ENCODE measurements at places on chromosomes 12 and 14.

- DNase-seq, result no peak
Observed at GRCh38 chr12:83245156-83245555, 558.5 kb downstream of the TMTC2 start.

- DNase-seq, result no peak
Observed at GRCh38 chr12:131869871-131870418, 24.5 kb upstream of the ULK1 start.

DNA sequence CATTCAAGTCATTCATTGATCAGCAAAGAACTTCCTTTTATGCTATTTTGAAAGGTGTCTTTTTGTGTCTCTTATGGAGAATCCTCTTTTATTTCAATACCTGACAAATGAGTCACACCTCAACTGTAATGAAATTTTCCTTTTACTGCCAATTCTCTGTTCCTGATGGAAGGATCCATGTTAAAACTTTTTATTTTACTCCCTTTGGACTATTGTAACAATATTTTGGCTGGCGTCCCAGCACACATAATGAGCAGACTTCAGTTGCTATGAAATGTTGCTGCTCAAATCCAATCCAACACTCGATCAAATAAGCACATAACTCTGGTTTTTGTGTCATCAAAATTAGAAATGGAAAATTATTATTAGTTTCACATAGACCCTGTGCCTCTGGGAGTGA lies 21.9 kb upstream of the SLC15A5 start:
- DNase-seq, result no peak

GRCh38 chr14:77342726-77343397 lies 22.0 kb downstream of the GSTZ1 start:
- no peak for DNase-seq

DNA sequence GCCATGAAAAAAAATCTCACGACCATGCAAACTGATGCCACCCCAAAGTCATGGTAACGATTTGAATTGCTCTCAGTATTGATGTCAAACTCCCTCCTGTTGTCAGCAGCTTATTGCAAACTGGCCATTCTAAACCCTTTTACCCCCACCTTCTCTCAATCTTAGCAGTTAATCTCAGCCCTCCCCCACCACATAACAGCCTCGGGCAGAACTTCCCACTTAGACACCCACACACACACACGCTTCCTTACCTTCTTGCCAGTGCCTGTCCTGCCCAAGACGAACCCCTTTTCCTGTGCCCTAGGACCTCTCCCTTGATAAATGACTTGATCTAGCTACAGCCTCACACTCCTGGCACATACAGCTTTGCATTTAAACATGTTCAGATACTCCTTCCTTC lies 56.6 kb downstream of the GPATCH2L start:
- DNase-seq, result no peak

DNA sequence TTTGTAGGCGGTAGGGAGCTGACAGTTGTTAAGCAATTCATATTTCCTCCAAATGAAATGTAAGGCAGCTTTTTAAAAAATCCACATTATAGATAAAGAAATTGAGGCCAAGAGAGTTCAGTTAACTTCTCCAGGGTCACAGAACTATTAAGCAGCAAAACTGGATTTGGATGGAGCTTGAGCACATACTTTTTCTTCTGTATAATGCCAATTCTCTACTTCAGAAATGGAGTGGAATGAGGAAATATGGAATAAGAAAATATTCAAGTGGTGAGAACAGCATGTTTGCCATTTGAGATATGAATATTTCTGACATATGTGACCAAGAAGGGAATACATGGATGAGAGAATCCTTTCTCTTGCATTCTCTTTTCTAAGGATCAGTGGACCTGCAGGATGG lies 233.1 kb downstream of the FOXG1 start:
- DNase-seq, result no peak

DNA sequence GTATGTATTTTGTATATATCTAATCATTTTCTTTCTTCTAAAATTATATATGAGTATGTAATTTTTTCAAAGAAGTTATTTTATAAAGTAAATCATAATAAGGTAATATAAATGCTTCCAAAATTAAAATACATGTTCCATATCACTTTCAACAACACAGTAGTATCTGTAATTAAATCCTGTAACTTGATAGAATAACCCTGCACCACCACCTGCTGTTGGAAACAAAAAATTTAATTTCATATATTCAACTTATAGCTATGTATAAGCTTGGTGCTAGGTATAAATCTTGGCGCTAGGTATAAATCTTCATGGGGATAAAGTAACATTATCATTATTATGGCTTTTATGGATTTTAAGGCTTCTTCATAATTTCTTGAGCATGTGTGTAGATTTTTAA lies 149.7 kb upstream of the DCN start:
- no peak for DNase-seq

- no peak for DNase-seq
Observed at GRCh38 chr12:3333583-3333982, 157.4 kb upstream of the PRMT8 start.

- no peak for DNase-seq
Observed at GRCh38 chr12:13373131-13373530, 176.6 kb downstream of the EMP1 start.

GRCh38 chr12:55629058-55629841 lies 7.4 kb upstream of the OR10P1 start:
- no peak for DNase-seq

GRCh38 chr12:25972783-25973182 lies 14.3 kb downstream of the RASSF8 start:
- no peak for DNase-seq

- no peak for DNase-seq
Observed at GRCh38 chr14:43168371-43168925, 1338.6 kb downstream of the FSCB start.

DNA sequence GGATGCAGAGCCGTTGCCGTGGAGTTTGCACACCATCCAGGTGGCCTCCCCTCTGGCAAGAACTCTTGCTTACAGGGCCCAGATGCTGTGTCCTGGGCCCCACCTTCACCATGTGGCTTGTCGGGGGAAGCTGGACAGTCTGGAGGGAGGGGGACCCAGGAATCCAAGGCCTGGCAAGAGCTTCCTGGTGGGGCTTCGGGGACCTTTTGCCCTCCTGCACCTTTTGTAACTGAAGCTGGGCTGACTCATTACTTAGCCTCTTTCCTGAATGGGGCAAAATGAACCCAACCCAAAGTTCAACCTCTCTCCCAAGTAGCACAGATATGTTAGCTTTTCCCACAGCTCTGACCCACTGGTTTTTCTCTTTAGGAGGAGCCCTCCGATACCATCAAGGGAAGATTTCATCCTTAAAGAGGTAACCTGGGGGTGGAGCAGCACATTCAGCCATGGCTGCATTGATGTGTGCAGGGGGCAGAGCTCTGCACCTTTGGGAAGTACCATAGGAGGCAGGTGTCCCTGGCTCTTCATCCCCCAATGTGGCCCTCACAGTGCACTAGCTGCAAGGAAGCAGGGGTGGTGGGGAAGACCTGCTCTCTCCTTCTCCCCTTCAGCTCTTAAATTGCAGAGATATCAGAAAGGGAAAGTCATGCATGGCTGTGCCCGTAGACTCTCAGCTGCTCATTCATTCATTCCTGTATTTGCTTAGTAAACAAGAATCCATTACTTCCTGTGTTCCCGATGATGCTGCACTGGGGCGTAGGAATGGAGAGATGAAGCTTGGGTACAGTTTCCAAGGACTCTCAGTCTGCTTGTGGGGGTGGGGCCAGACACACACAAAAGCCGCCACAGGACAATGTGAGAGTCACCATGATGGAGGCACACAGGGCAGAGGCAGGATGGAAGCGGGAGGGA lies 13.0 kb downstream of the MVK start:
- DNase-seq, result no peak

DNA sequence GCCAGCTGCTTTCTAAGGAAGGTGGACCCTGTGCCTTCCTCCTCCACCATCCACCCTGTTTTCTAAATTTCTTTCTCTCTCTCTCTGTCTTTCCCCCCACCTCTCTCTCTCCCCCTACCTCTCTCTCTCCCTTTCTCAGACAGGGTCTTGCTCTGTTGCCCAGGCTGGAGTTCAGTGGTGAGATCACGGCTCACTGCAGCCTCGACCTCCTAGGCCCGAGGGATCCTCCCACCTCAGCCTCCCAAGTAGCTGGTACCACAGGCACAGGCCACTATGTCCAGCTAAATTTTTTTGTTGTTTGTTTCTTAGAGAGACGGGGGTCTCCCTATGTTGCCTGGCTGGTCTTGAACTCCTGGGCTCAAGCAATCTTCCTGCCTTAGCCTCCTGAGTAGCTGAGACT lies 59.8 kb upstream of the STON2 start:
- no peak for DNase-seq

DNA sequence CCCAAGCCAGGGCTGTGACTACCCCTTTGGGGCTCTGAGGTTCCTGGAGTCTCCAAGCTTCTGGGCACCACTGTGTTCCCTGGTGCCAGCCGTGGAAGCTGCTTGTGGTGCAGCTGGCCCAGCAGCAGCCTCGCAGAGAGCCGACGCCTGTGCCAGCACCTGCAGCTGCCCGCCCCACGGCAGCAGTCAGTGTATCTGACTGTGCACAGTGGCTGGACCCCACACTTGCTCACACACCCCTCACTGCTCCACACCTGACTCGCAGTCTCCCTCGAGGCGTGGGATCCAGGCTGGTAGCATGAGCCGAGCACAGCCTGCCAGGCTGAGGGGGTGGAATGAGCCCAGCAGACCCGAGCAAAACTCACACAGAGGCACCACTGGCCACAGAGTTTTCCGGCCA lies 325.2 kb downstream of the PCNX1 start:
- DNase-seq, result no peak

- no peak for DNase-seq
Observed at GRCh38 chr14:92945959-92946846, 23.3 kb downstream of the CHGA start.

GRCh38 chr12:122856999-122857671 lies 21.9 kb downstream of the HIP1R start:
- DNase-seq, result no peak

- DNase-seq, result no peak
Observed at GRCh38 chr12:14454098-14454907, 88.8 kb downstream of the ATF7IP start.

DNA sequence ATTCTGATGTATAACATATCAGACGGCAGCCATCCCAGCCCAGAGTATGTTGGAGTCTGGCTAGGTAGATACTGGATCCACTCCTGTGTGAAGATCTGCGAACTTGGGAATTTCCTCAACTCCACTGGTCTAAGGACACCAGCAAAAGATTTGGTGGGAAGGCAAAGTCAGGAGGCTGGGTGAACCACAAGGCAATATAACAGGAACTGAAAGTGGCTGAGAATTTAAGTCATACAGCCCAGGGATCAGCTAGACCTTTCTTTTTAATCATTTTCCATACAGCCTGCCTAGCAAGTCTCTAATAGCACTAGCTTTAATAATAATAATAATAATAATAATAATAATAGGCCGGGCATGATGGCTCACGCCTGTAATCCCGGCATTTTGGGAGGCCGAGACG lies 34.8 kb downstream of the BRAP start:
- no peak for DNase-seq

- DNase-seq, result no peak
Observed at GRCh38 chr12:102950107-102950949, 7.1 kb upstream of the ASCL1 start.

GRCh38 chr14:101491841-101492240 lies 69.5 kb upstream of the DIO3 start:
- DNase-seq, result no peak

- DNase-seq, result no peak
Observed at GRCh38 chr12:124232654-124232987, 62.3 kb upstream of the RFLNA start.

DNA sequence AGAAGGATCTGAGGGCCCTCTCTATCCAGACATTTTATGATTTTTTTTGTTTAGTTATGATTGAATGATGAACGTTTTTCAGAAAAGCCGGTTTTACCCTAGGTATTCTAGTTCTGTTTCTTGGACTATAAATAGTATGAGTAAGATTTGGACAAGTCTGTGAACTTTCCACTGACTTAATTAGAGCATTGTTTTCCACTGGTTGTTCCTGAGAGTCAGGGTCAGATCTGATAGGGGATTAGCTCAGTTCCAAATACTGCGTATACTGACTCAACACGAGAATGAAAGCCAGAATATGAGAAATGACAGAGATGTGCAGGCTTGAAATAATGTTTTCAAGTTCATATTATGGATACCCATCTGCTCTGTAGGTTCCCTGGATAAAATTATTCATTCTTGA lies 361.6 kb downstream of the AEBP2 start:
- DNase-seq, result no peak

DNA sequence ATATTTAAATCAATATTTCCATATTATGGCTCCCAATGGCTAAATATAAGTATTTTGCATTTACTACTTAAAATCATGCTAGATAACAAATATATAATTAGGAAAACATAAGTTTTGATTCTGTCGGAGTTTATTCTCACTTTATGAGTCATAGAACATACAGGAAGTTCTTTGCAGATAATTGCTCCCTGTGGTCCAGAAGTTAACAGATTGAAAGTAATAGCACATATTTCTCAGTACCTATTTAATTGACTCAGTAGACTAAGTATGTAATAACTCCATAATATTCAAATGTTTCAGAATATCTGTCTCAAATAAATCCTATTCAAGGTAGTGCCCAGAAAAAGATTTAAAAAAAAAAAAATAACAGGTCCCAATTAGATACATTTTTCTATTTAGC lies 806.0 kb upstream of the ATXN7L3B start:
- no peak for DNase-seq

GRCh38 chr14:89330236-89331002 lies 86.6 kb downstream of the FOXN3 start:
- DNase-seq, result no peak

- no peak for DNase-seq
Observed at GRCh38 chr12:129966146-129966995, 62.5 kb upstream of the TMEM132D start.

GRCh38 chr14:92500491-92500941 lies 13.1 kb upstream of the RIN3 start:
- no peak for DNase-seq

GRCh38 chr12:22882559-22882958 lies 257.6 kb downstream of the ETNK1 start:
- DNase-seq, result no peak

GRCh38 chr12:86389949-86390348 lies 133.8 kb upstream of the MGAT4C start:
- DNase-seq, result no peak

DNA sequence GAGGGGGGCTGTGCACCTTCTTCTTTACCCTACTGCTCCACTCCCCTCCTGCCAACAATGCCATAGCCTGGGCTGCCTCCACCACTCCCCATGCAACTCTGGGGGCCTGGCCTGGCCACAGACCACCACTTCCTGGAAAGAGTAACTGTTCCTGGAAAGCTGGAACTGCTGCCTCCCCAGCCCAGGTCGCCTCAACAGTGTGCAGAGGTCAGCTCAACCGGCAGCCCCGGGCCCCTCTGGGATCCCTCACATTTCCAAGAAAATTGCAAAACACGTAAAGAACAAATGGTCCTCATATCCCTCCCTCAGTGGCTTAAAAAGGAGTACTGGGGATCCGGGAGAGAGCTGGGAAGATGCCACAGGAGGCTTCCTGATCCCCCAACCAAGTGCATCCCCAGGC lies 22.4 kb upstream of the DIO3 start:
- no peak for DNase-seq

DNA sequence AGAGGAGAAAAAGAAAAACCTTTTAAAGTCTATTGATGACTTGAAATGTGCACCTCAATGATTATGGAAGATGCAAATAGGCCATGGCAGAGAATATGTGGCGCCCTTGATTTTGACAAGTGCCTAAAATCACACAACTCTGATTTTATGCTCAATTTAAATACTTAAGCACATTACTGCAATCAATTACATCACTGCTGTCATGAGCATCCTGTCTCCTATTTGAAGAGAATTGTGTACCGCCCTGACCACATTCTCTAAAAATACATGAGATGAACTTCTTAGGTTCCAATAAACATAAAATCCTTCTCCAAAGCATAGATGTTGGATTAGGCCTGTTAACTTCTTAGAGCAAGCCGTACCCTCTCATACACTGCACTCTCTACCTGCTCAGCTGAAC lies 1.6 kb downstream of the TXNDC16 start:
- DNase-seq, result no peak
